ENCODE measurements at places on chromosomes 11 and 22.

GRCh38 chr22:25352294-25352680 lies 132.8 kb downstream of the CRYBB2 start:
- DNase-seq = no peak

GRCh38 chr11:76670485-76671236 lies at the start of gene LRRC32:
TSS of gene LRRC32 (minus strand) at chr11:76670747. CDS start at chr11:76665954, 4,793 bp downstream.
- DNase-seq = no peak

GRCh38 chr11:34706709-34707461 lies 86.0 kb downstream of the EHF start:
- DNase-seq = no peak

GRCh38 chr11:119117004-119117706 lies 4.2 kb upstream of the HINFP start:
- DNase-seq = no peak

- DNase-seq = no peak
Measured at GRCh38 chr11:117868815-117869561, 7.5 kb downstream of the FXYD6 start.

DNA sequence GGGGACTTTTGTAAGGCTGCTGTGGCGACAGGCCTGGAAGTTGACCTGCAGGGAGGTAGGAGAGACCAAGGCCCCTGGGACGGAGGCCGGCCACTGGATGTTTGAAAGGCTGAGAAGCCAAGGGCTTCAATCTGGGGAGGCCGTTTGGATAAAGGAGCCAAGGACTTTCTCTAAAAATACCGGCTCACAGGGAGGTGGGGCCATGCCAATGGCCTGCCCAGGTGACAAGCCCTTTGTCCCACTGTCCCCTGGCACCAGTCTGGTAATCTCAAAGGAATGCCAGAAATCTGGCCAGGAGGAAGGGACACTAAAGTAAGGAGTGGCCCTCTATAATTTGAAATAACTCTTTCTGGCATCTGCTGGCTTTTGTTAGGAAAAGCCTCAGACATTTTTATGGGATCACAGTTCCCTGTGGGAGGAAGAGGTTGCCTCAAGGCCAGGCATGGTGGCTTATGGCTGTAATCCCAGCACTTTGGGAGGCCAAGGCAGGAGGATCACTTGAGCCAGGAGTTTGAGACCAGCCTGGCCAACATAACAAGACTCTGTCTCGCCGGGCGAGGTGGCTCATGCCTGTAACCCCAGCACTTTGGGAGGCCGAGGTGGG lies 1.9 kb upstream of the CHKA start:
- DNase-seq = no peak

DNA sequence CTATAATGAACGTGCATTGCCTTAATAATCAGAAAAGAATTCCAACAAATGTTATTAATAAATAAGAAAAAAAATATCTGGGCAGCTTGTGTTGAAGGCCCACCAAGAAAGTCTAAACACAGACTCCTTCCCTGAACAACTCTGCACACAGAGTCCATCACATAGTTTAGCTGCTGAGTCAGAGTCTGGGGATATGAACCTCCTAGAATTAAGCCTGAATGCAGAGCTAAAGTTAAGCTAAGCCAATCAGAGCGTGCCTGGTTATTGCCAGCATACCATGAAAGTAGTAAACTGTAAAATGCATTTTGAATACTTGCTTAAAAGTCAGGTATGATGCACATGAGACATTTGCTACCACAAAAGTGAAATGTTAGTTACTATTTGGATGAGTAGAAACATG lies 25.6 kb upstream of the TENM4 start:
- no peak for DNase-seq

GRCh38 chr11:111308140-111308539 lies 9.8 kb downstream of the POU2AF3 start:
- no peak for DNase-seq

DNA sequence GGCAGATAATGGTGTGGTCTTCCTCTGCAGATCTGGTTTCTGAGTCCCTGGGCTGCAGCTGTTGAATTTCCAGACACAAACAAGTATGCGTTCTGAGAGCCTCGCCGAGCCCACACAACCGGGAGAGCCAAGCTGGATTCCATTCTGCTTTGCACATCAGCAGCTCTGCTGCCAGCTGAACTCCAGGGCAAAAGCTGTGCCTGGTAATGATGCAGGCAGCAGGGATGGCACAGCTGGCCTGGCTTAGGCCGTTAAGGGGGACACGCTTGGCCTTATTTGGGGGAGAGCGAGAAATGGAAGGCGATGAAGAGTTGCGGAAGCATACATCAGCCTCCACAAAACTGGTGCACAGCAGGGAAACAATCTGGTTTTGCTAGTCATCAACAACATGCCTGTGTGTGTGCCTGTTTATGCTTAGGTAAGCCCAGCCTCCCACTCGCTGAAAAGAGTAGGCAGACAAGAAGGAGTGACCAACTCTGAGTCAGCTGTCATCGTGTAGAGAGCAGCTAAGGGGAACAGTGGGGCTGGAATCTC lies 25.1 kb downstream of the ADAMTS8 start:
- no peak for DNase-seq

DNA sequence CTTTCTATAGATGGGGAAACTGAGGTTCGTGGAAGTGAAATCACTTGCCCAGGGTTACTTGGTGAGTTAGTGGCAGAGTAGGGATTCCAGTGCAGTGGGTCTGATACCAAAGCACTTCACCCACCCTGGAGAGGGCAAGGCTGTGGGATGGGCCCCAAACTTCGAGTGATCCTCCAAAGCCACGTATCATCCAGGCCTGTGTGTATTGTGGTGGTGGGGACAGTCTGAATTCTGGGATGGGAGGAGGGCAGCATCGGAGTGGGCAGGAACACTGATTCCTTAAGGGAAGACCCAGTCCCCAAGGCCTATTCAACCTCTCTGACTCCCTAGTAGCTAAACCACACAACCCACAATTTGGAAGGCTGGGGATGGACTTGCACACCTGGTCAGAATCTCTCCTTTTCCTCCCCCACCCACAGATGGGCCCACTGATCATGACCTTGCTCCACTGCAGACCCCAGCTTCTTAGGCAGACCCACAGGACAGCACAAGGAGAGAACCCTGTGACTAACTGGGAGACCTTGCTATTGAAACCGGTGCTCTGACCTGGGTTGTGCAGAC lies 11.5 kb downstream of the TMPRSS13 start:
- no peak for DNase-seq

DNA sequence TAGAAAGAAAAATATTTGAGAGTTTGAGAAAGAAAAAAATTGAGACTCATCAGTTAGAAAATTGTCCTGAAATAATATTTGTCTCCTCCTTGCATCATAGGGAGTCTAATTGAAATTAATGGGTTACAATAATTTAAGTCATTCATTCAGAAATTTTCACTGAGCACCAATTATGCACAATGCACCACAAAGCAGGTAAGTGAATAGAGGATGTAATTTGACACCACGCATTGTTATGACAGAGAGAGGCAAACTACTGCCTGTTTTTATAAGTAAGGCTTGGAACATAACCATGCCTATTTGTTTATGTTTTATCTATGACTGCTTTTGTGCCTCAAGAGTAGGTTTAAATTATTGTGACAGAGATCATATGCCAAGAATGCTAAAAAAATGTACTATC lies 537.9 kb upstream of the FAT3 start:
- DNase-seq = no peak

GRCh38 chr11:78201096-78201818 lies 12.5 kb downstream of the USP35 start:
- no peak for DNase-seq

DNA sequence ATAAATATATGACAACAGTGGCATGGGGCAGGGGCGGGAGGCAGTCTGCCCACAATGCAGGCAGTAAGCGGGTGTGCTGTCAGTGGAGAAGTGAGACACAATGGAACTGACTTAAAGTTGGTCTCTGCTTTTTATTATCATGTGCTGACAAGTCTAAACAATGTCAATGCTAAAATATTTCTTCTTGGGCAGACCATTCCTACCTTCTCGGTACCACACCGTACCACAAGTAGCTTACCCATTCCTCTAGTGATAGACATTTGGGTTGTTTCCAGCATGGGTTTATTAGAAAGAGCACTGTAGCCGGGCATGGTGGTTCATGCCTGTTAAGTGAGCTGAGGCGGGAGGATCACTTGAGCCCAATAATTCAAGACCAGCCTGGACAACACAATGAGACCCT lies 2.6 kb upstream of the CHADL start:
- no peak for DNase-seq

DNA sequence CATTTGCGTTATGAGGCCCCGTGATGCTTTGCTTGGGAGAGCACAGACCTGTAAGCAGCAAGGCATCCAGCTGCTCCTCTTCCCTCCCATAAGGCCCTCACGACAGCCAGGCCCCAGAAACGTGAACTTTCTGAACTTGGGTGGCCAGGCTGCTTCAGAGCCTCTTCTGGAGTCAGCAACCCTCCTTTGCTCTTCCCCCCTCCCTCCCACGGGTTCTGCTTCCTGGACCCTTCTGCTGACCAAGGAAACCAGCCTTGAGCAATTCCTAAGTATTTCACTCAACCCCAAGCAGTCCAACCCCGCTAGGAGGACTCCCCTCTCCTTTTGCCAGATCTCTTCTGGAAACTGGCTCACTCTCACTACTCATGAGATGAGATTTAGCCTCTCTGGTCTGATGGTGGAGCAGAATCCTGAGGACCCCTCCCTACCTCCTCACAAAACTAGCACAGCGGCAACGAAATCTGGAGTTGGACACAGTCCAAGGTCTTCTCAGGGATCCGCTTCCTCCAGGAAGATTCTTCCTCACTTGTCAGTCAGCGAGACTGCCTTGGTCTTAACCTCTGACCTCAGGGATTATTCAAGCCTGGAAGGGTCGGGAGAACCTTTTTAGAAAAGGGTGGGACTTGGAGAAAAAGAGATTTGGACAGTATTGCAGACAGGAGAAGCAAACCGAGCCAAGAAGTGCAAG lies 86.2 kb downstream of the UBASH3B start:
- no peak for DNase-seq

GRCh38 chr11:35262056-35262455 lies 123.1 kb downstream of the CD44 start:
- no peak for DNase-seq

DNA sequence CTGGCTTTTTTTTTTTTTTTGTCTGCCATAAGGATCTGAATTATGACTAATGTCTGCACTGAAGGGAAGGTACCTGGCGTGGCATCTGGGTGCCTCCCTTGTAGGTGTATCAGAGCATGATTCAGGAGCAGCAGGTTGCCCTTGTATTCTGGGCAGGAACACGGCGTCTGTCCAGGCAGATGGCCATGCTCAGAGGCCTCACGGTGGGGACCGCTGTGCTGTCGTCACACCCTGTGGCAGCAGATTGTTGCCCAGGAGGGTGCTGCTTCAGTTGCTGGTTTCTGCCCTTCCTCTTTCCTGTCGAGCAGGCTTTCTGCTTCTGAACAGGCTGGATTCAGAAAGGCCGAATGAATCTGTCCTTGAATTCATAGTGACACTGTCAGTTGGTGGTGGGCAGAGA lies 11.0 kb downstream of the ZNRF3 start:
- no peak for DNase-seq

DNA sequence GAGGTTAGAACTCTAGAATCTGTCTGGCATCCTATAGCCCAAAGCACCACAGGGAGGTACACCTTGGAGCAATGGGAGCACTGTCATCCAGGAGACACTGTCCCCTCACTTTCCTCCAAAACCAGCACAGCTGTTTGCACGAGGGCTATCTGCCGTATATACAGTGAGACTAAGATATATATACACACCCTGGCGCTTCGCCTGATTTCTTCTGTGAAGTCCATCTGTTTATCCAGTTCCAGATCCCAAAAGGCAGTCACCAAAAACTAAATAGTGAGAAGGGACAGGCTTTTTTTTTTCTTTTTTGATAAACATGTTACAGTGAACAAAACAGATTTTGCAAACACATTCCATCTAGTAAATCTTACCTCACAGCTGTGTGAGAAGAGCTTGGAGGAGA lies 68.5 kb downstream of the ARFGAP2 start:
- no peak for DNase-seq

GRCh38 chr11:13878077-13878476 lies 84.4 kb upstream of the SPON1 start:
- DNase-seq = no peak

GRCh38 chr11:45560913-45561281 lies 104.5 kb downstream of the CHST1 start:
- no peak for DNase-seq

GRCh38 chr11:1089738-1090599 lies 15.3 kb downstream of the MUC2 start:
- no peak for DNase-seq

DNA sequence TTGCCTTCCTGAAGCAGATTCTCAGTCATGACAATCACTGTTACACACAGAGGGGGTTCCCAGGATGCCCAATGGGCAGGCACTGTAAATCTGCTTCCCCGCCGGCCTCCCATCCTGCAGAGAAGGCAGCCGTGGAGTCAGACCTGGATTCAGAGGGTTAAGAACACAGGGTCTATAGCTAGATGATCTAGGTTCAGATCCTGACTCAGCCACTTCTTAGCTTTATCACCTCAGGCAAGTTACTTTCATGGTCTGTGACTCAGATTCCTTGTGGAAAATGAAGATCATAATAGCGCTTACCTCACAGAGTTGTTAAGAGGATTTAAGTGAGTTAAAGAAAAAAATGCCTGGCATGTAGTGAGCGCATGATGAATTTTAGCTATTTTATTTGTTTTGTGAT lies 95.9 kb downstream of the TIMP3 start:
- DNase-seq = no peak

- DNase-seq = no peak
Measured at GRCh38 chr11:69718147-69718546, 14.3 kb upstream of the FGF19 start.

DNA sequence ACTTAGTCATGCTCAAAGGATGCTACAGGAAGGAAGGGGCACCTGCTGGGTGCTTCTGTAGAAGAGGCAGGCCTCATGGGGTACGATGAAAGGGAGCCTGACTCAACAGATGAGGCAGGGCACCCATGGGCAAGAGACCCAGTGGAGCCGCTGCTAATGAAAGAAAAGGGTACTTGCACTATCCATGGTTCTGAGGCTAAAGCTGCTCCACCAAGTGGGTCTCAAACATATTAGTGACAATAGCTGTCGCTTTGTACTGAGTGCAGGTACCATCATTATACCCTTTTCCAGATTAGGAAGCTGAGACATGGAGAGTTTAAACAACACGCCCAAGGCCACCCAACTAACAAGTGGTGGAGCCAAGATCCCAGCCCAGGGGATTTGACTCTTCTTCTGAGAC lies 127.5 kb upstream of the SERPIND1 start:
- no peak for DNase-seq

DNA sequence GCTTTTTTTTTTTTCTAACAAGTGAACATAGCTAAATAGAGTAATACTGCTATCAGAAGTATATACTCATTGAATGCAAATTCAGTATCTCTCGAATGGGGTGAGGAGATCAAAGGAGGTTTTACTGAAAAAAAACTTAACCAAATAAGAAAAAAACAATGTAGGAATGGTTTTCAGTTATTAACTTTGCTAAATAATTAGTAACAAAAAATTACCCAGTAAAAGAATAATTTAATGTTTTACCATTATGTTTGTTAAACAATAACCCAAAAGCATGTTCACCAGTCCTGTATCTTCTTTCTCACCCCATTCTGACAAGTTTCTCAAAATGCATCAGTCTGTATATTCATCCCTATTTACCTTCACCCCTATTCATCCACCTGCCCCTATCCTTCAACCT lies 22.6 kb upstream of the CTSC start:
- no peak for DNase-seq
